ENCODE measurements at places on chromosomes 5 and 9.

DNA sequence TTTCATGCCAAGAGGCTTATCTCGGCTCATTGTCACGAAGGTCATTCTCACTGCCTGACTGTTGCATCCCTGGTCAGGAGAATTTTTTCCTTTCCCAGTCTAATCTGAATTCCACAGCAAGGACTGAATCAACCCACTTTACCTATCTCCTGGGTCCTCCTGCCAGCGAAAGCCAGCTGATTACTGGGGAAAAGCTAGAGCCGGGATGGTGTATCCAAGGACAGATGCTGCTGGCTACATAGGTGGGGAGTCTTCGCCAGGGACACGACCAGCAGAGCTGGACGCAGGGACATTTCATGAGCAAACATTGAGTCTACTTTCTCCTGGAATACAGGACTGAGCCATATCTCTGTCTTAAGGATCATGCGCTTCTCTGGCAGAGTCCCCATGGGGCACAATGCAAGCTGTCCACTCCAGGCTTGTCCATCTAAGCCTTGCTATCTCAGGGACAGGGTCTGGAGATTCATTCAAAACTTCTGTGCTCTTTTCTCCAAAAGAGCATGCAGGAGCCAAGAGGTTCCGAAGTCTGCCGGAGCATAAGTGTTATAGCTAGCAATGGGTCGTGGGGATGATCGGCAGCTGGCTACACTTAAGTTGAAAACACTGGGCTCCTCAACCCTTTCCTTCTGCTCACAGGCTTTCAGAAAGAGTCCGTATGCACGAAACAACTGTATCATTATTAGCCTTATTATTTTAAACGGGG lies 6.5 kb upstream of the HAND1 start:
- no peak for DNase-seq

DNA sequence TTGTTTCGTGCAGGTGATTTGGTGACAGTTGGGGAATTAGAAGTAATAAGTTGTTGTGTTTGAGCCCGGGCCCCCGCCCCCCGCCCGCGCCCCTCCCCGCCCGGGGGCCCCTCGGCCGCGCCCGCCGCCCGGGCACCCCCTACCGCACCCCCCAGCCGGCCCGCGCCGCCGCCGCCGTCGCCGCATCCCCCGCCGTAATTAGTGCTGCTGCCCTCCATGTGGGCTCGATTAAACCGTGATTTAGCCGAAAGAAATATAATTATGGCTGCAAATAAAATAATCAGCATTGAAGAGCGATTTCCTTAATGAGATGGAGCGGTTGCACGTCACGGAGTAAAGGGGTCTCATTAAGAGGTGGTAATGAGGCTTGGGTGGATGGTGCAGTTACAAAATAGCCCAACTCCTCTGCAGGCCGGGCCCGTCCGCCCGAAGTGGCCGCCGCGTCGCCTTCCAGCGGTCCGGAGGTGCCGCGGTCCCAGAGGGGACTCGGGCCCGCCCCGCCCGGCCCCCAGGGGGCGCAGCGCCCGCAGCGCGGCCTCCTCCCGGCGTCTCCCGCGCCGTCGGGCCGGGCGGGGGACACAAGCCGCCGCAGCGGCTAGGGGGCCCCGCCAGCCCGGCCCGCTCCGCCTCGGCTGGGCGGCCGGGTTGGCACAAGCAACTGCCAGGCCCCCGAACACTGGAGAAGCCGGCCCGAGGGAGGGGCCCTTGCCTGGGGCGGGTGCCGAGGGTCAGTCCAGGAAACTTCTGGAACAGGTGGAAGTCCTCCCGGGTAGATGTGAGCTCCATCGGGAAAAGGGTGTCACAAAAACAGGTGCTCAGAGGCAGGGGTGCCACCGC lies 6.9 kb upstream of the OTP start:
- no peak for DNase-seq

GRCh38 chr9:70679845-70680244 lies 265.4 kb upstream of the KLF9 start:
- no peak for DNase-seq

DNA sequence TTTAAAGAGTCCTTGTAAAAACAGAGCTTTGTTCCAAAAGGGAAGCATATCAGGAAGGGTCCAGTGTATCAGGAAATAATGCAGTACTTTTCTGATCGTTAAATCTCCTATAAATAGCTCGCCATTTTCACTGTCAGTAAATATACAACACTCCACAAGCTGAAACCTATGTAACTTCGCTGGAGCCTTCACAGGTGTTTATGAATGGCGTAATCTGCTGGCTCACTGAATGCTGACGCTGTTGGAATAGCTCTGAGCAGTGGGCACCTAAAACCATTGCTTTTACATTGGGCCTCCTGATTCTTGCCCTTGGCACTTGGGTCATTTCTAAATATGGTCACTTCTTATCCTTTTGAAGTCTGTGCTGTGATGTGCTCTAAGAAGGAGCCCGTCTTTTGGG lies 4.3 kb downstream of the SHC3 start:
- no peak for DNase-seq

- DNase-seq = no peak
These were observed 147.1 kb downstream of the MAPKAP1 start for GRCh38 chr9:125559894-125560293.
